ENCODE measurements at places on chromosomes 1 and 21.
A peak's percentile ranks its signal among the peaks of the same experiment; 100 is the strongest.

DNA sequence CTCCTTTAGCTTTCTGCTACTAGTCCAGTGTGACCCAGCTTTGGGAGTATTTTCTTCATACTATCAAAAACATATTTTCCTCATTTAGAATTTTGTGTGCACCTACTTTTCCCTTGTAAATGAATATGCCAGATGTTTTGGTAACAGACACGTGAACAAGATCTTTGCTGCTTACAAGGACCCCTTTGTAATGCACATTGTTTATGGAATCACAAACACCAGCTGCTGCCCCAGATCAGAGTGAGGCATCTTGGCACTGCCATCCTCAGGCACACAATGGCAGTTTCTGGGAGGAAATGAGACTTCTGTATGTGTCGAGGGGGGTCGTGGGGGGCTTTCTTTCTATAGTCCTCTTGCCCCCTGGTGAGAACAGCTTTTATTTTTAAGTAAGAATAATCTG is 115.7 kb downstream of the RGL1 start:
- DNase-seq: no peak

GRCh38 chr1:150575072-150575489 is 4.3 kb downstream of the MCL1 start:
- DNase-seq: peak; percentile 31

DNA sequence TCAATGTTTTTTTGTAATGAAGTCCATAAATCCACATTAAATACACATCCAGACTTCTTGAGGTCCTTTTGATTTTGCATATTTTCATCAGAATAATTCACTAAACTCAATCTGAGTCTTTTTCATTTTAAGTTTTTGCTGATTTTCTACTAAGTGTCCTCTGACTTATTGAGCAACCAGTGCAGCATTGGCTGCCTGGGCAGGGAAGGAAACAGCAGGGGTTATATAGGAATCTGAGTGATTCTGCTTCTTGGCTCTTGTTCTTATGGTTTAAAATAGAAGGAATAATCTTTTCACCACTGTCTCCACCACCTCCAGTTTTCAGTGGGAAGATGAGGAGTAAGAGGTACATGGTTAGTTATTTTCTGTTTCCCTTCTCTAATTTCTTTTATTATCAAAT is 88.4 kb downstream of the ST6GALNAC5 start:
- DNase-seq: peak; percentile 48

DNA sequence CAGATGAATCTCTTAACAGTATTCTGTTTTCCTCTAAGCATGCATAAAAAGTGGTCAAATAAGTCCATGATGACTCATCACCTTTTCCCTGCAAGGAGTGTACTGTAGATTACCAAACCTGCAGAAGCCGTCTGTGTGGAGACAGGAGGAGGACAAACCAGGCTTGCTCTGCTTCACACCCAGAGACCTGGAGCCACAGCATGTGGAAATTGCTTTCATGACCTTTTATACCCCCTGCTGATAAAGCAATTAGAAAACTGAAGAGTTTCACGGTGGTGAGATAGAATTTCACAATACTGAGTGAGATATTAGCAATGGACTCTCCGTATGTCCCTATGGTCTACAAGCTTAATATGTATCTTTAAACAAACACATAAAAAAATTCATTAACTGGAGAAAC is 9.4 kb downstream of the CORT start:
- peak; percentile 96 for DNase-seq

DNA sequence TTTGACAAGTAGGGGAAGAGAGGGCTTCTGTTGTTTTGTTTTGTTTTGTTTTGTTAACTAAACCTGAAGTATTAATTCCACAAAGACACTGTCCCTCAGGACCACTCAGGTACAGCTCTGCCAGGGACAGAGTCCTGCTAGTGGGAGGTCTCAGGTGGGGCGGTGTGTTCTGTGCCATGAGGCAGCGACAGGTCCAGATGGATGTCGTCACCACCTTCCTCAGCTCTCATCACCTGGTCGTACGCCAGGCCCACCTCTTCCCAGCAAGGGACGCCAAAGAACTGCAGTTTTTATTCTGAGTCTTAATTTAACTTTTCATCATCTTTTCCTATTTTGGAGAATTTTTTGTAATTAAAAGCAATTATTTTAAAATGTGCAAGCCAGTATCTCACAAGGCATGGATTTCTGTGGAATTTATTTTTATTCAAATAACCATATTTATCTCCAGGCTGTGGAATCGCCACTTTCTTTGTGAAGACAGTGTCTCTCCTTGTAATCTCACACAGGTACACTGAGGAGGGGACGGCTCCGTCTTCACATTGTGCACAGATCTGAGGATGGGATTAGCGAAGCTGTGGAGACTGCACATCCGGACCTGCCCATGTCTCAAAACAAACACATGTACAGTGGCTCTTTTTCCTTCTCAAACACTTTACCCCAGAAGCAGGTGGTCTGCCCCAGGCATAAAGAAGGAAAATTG is 62.5 kb downstream of the POFUT2 start:
- DNase-seq: no peak

DNA sequence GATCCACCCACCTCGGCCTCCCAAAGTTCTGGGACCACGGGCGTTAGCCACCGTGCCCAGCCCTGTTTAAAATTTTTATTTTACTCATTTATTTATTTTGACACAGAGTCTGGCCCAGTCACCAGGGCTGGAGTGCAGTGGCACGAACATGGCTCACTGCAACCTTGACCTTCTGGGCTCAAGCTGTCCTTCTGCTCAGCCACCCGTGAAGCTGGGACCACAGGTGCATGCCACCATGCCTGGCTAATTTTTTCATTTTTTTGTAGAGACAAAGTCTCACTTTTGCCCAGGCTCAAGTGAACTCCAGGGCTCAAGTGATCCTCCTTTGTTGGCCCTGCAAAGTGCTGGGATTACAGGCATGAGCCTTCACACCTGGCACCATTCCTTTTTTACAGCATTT is 27.5 kb upstream of the DNAJC6 start:
- no peak for DNase-seq

DNA sequence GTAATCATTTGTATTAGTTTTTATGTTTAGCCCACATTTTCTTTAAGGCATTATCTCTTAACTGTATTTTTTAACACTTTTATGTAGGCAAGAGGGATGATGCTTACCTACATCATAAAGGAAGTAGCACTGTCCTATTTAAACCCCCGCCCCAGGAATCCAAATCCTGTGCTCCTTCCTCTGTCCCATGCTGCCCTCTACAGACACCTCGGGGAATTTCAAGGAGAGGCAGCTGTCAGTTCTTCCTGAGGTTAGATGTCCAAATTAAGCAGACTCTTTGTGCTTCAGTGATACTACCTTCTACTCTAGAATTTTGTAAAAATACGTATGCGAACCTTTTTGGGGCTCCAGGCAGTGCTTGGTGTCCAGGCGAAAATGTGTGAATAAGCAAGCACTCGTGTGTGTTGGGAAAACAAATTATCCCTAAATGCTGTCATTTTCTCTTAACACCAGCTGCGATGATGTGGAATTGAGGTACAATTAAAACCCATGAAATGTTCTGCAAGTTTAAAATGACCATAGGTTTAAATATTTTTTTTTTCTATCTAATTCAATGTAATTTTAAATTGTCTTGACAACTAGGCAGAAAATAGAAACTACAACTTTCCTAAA is 19.2 kb downstream of the CRCT1 start:
- peak; percentile 3 for DNase-seq

GRCh38 chr1:31108861-31109260 is 43.3 kb upstream of the PUM1 start:
- DNase-seq: no peak

- DNase-seq: no peak
Measured at GRCh38 chr1:3863231-3863935, 6.1 kb downstream of the DFFB start.

DNA sequence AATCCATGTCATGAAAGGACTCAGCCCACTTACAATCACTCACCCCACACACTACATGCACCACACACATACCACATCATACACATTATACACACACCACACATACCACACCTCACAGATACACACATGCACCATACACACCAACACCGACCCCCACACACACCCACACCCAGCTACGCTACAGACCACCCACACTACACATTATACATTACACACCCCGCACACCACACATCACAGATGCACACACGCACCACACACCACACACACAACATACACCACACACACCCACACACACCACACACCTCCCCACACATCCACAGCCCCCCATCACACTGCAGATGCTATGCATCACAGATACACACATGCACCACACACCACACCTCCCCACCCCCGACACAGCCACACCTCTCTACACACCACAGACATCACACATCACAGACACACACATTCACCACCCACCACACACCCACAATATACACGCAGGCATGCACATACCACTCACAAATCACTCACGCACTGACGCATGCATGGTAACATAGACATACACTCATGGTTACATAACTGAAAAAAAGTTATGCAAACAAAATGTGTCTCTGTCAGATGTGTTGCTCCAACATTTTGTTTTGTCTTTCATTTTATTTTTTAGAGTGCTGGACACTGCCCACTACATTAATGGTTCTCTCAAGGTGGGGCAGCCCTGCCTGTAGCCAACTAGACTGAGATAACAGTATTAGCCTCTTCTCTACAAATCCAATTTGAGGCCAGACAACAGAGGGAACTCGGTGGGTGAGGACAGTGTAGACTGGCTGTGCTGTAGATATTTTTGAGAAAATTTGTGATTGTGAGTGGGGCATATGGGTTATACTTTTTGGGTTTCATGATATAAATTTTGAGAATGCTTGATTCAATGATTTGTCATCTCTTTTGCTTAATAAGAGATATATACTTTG is 15.2 kb upstream of the PGBD2 start:
- DNase-seq: peak; percentile 39

DNA sequence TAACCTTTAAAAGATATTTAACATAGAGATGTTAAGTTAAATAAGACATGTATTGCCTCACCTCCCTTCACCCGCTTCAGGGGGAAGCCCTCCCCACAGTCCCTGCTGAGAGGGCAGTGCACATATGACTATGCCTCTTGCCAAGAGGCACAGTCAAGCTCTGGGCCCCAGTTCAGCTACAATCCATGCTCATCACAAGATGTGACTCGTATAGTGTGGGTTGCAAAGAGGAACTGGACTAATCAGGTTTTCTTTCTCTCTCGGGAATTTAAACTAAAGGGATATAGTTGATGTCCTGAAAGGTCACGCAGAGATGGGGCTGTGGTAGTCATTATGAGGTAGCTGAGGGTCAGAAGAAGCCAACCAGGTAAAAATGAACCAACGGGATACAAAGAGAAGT is 35.6 kb downstream of the LYST start:
- DNase-seq: peak; percentile 32

GRCh38 chr1:17027900-17028299 is 16.2 kb upstream of the ATP13A2 start:
- no peak for DNase-seq

- no peak for DNase-seq
Measured at GRCh38 chr21:29407571-29407970, 108.8 kb downstream of the BACH1 start.

DNA sequence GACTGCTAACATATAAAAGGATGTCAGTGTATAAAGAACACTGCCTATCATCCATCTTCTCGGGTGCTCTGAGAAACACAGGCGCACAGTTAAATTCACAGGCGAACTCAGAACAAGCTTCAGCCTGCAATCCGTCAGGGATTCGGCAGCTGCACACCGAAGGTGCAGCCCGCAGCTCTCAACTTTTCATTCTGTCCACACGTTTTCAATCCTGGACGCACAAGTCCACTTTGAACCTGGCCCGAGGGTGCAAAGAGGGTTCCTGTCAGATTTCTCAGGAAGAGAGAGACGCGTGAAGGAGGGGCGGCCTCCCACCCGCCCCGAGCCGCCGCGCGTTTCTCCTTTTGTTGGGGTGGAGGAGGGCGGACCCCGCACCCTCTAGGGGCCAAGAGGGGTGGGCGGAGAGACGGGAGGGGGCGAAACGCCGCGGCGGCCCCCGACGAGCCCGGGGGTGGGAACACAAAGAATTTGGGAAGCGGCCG is 724 bp downstream of the DOCK7 start:
- DNase-seq: peak; percentile 39

GRCh38 chr1:248914796-248915381 is 8.9 kb downstream of the PGBD2 start:
- DNase-seq: no peak

GRCh38 chr1:151897991-151898431 is 11.3 kb downstream of the THEM4 start:
- no peak for DNase-seq

GRCh38 chr1:230240446-230241086 is 173.5 kb downstream of the GALNT2 start:
- no peak for DNase-seq

DNA sequence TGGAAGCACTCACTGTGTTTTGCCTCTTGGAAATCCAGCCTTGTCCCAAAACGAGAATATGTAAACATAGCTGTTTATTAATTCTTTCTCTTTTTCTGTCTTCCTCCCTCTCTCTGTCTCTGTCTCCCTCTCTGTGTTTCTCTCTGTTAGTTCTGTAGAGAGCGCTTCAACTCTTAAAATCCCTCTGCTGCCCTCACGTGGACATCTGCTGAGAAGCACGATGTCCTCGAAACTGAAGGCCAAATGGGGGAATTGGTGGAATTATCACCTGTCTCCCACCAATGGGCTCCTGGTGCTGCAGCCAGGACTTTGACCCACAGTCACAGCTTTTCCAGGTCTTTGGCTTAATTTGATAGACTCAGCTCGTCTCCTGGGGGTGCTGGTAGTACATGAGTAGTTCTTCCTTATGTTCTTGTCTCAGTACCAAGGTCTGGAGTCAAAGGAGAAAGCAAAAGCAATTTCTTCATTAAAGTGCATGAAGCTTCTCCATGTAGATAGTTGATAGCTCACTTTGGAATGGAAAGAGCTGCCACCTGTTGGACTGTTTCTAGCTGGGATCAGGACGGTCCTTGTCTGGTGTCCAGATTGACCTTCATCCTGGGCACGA is 5.5 kb upstream of the GBP6 start:
- DNase-seq: peak; percentile 50

GRCh38 chr1:228315484-228315944 is 91.1 kb downstream of the TRIM11 start:
- no peak for DNase-seq

- DNase-seq: no peak
Measured at GRCh38 chr1:7760245-7760644, 10.9 kb upstream of the VAMP3 start.

DNA sequence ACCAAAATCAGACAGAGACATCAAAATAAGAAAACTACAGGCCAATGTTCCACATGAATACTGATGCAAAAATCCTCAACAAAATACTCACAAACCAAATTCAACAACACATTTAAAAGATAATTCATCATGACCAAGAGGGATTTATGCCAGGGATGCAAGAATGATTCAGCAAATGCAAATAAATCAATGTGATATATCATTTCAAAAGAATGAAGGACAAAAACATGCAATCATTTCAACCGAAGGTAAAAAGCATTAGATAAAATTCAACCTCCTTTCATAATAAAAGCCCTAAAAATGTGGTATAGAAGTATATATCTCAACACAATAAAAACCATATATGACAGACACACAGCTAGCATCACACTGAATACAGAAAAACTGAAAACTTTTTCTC is 81.5 kb upstream of the LYPLAL1 start:
- peak; percentile 70 for DNase-seq
